ENCODE measurements at places on chromosomes 12 and 14. TPM values are rescaled to one million over a fixed set of nuclear protein-coding genes. Genes with fewer than 3 reads are reported as not detected.

The SMAGP gene
- 2.1 TPM for total RNA-seq

The ACRBP gene
- 1.0 TPM for total RNA-seq

The NPFF gene
- total RNA-seq: not detected

The GALNT9 gene
- total RNA-seq: 0.52 TPM

The CYP46A1 gene
- 2.1 TPM for total RNA-seq

The SDS gene
- total RNA-seq: not detected

The ALX1 gene
- 0.52 TPM for total RNA-seq

The INHBC gene
- total RNA-seq: not detected

The HCAR1 gene
- 0.52 TPM for total RNA-seq

The SELPLG gene
- total RNA-seq: 3.7 TPM

The PLXNC1 gene
- total RNA-seq: 17.2 TPM

Measured in skeletal muscle tissue (tissue), 5 donors.